ENCODE measurements at places on chromosomes 13 and 19. TPM values are rescaled to one million over a fixed set of nuclear protein-coding genes. Genes with fewer than 3 reads are reported as not detected.

Gene TRPC4
- total RNA-seq = 6.3 TPM

Gene PSPN
- 0.43 TPM for total RNA-seq

Gene LRRC25
- total RNA-seq = 0.44 TPM

Gene LDLR
- 584 TPM for total RNA-seq

Gene RNF225
- 0.43 TPM for total RNA-seq

Gene FCHO1
- total RNA-seq = 1.3 TPM

Gene GPC5
- total RNA-seq = 0.14 TPM

Gene SIGLEC5
- not detected for total RNA-seq

Gene THSD8
- total RNA-seq = not detected

Gene KCTD12
- 11.2 TPM for total RNA-seq

Gene TNFSF11
- not detected for total RNA-seq

Gene ZNF569
- 3.7 TPM for total RNA-seq

Gene LILRA5
- not detected for total RNA-seq

Gene TNFSF13B
- 8.1 TPM for total RNA-seq

Gene SELENOW
- total RNA-seq = 37.4 TPM

Gene ZNF737
- total RNA-seq = 2.6 TPM

Gene CLIP3
- total RNA-seq = 7.0 TPM

Gene HSPBP1
- 41.1 TPM for total RNA-seq

Gene IL12RB1
- 0.43 TPM for total RNA-seq

Gene PLPPR3
- total RNA-seq = not detected

Gene CYP4F2
- not detected for total RNA-seq

Gene RPL13A
- total RNA-seq = 1,545 TPM

Gene CASP14
- not detected for total RNA-seq

Gene SH2D3A
- 0.29 TPM for total RNA-seq

Gene FAAP24
- total RNA-seq = 6.2 TPM

Gene MEIOSIN
- total RNA-seq = not detected

Gene SOX21
- total RNA-seq = not detected

Gene ITGBL1
- 71.8 TPM for total RNA-seq

Gene GNG8
- not detected for total RNA-seq

Gene LYL1
- total RNA-seq = 6.9 TPM

Gene IGFL2
- not detected for total RNA-seq

Gene ZNF527
- total RNA-seq = 4.9 TPM

Gene BSG
- total RNA-seq = 282 TPM

Gene ANKLE1
- total RNA-seq = 0.57 TPM

Gene SBK3
- not detected for total RNA-seq

Gene ZNF442
- total RNA-seq = 0.44 TPM

Gene OXGR1
- not detected for total RNA-seq

Gene MLLT1
- 18.6 TPM for total RNA-seq

Gene VAV1
- not detected for total RNA-seq

Gene SRRM5
- total RNA-seq = 0.22 TPM

Gene PSG2
- not detected for total RNA-seq

Gene BRSK1
- total RNA-seq = 1.7 TPM

Gene RASL11A
- total RNA-seq = 2.9 TPM

Gene POU2F2
- 17.3 TPM for total RNA-seq
